ENCODE measurements at places on chromosomes 13 and 19.

- DNase-seq, result no peak
Measured at GRCh38 chr19:48631225-48631624, 6.0 kb downstream of the DBP start.

- no peak for DNase-seq
Measured at GRCh38 chr13:66950666-66951065, 279.5 kb downstream of the PCDH9 start.

- DNase-seq, result no peak
Measured at GRCh38 chr19:3986260-3987041, 1.2 kb upstream of the EEF2 start.

- no peak for DNase-seq
Measured at GRCh38 chr13:95533545-95534160, 18.9 kb upstream of the CLDN10 start.

- DNase-seq, result peak; percentile 10
Measured at GRCh38 chr19:36837176-36837905, 846 bp downstream of the ZNF790 start.

- DNase-seq, result no peak
Measured at GRCh38 chr19:38713227-38713649, 31.0 kb downstream of the CAPN12 start.

DNA sequence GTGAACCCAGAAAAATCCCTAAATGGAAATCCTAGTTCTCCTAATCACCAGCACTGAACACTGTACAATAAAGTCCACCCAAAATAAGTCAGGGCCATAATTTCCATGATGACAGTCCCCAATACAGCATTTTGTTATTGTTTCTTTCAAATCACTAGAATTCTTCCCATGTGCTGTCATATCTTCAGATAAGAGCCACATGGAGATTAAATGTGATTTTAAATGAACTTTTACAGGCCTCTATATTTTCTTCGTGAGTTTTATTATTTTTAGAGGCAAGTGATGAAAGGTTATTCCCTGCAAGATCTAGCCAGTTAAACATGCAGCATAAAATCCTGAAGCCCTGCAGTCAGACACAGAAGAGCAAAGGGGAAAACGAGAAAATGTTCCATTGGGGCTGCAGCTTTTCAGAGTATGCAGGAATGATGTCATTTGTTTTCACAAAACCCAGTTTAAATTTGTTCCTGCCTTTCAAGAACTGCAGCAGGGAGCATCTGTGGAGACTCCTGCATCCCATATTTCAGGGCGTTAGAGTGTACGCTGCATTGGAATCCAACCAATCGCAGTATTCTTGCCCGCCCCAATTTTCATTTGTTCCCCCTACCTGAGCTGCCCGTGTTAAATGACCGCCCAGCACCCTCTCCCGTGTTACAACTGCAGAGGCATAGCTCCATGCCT is 167.2 kb upstream of the KLF12 start:
- DNase-seq, result no peak

GRCh38 chr19:46975925-46976782 is 43.5 kb upstream of the NPAS1 start:
- DNase-seq, result no peak

DNA sequence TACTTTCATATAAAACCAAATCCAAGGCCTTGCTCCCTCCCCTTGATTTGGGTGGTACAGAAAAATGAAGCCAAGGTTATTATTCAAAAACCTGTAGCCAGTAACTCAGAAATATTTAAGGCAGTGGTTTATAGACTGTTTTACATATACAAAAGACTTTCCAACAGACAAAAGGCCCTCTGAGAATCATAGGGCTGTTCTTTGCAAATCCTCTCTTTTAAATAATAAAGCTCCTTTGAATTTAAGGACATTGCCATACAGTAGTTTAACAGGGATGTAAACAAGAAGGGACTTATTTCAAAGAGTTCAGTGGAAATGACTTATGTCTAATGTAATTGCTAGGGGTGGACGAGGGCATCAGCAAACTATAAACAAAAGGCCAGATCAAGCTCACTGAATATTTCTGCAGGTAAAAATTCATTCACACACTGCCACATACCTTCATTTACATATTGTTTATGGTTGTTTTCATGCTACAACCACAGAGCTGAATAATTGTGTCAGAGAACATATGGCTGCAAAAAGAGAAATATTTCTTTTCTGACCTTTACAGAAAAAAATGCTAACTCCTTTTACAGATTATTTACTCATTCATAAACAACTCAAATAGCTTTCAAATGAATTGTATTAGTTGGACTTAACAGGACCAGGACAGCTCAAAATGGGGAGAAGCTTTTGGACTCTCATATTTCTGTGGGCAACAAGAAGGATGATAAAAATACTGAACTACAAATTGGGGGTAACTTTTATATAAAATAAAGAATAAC is 665.6 kb downstream of the SLITRK1 start:
- no peak for DNase-seq

GRCh38 chr19:30959011-30959410 is 390.2 kb downstream of the TSHZ3 start:
- DNase-seq, result no peak

GRCh38 chr19:51568456-51568855 is 2.6 kb upstream of the ZNF175 start:
- no peak for DNase-seq

DNA sequence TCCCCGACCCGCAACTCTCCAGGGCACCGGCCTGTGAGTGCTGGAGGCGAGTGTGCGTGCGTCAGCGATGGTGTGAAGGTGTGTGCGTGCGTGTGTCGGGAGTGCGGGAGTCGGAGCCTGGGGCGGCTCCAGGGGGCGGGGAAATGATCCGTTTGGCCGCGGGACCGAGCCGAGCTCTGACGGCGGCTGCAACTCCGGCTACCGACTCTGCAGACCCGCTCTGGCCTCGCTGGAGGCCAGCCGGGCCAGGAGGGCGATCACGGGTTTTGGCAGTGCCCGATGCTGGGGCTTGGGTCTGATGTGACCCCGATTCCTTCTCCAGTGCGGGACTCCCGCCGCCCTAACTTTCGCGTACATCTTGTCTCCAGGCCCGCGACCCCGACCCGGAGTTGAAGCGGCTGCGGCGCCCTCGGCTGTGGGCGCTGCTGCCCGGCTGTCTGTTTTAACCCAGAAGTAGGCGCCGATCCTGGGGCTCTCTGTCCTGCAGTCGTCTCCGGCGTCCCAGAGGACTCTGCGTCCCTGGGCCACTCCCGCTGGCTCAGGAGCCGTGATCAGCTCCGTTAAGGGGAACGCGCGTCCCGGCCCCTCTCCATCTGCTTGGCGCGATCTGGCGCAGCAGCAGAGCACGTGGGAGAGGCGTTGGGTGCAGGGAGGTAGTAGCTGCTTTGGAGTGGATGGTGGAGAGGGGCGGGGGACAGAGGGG is 1.2 kb downstream of the CHST8 start:
- no peak for DNase-seq

GRCh38 chr13:43294412-43294811 is 271.0 kb downstream of the DNAJC15 start:
- DNase-seq, result no peak

DNA sequence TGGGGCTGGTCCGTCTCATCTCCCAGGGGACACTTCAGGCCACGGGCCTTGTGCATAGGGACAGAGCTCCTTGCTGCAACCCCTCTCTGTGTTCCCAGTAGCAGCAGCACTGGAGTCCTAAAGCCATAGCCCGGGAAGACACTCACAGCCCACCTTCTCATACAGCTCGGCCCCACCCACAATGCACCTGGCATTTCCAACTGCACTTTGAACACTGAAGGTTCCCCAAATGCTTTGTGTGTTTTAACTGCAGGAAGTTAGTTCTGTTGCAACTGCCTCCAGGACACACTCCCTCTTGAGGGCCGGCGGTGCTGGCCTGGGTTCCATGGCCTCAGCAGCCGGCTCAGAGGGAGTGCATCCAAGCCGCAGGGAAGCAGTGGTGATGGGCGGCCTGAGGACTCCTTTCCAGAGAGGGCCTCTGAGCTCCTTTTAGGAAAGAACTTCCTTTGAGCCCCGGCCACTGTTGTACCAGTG is 22.7 kb upstream of the TMEM255B start:
- no peak for DNase-seq

GRCh38 chr19:30096596-30097370 is 154.7 kb downstream of the URI1 start:
- DNase-seq, result no peak

- DNase-seq, result no peak
Measured at GRCh38 chr13:105471673-105472072, 1063.8 kb downstream of the EFNB2 start.

GRCh38 chr19:46192992-46193650 is 36.4 kb upstream of the IGFL1 start:
- DNase-seq, result no peak

- DNase-seq, result no peak
Measured at GRCh38 chr19:788983-789700, 8.1 kb upstream of the PTBP1 start.

GRCh38 chr19:16249826-16250404 is 52.2 kb downstream of the AP1M1 start:
- DNase-seq, result no peak

Data from GM20000 (cell line).